ENCODE measurements at places on chromosomes 16 and 17. TPM values are rescaled to one million over a fixed set of nuclear protein-coding genes. Genes with fewer than 3 reads are reported as not detected.

Gene SMIM36
- not detected for total RNA-seq

Gene SYNGR2
- total RNA-seq: 123 TPM

DNA sequence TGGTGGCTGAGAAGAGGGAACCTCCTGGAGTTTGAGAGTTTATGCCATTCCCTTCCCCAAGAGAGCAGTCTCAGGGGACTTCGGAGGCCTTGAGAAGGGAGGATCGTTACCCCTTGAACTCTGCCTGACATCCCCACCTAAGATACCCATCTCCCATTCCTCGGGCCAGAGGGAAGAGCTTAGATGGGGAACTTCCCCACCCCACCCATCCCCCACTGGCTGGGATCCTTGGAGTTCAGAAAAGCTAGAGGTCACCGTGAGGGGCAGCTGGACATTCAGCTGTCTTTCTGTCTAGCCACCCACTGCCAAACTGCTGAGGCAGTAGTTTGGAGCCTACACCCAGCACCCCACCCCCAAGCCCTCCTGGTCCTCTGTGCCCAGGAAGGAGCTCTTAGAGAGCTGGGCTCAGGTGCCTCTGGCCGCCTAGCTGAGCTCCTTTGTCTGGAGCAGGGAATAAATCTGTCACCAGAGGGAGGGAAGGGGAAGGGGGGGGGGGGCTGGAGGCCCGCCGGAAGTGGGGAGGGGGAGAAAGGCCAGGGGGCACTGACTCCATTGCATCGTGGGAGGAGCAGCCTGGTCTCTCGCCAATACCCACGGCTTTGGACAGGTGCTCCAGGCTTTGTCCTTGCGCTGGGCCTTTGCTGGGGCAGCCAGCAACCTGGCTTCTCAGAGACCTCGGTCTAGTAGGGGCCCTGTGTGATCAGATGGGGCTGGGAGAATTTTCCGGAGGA lies 1.0 kb downstream of the HSD11B2 start:
- peaks cover 41% of the 10 kb centered on the region for H3K27me3 ChIP-seq
- peak overlapping the region; percentile 55 for H3K4me3 ChIP-seq
- no peak overlapping the region for H3K27ac ChIP-seq
- peaks cover 12% of the 10 kb centered on the region for H3K4me1 ChIP-seq

DNA sequence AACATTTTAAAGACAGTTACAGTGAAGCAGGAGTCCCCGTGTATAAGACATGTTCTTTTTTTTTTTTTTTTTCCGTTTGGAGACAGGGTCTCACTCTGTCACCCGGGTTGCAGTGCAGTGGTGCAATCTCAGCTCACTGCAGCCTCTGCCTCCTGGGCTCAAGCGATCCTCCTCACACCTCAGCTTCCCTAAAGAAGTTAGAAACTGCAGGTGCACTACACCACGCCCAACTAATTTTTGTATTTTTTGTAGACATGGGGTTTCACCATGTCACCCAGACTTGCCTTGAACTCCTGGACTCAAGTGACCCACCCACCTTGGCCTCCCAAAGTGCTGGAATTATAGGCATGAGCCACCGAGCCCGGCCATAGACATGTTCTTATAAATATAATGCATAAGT lies 3.0 kb downstream of the EVI2B start:
- H3K27ac ChIP-seq: peak overlapping the region; percentile 95
- H3K4me1 ChIP-seq: peaks cover 53% of the 10 kb centered on the region
- no peaks in the 10 kb centered on the region for H3K27me3 ChIP-seq

All from activated CD4-positive, alpha-beta T cell treated with anti-CD3 and anti-CD28 coated beads, Interleukin-2, amount 10 ng/mL, durations not matched to agents 24 days and 14 days (primary cell).